Stimulated activated CD4-positive, alpha-beta T cell treated with anti-CD3 and anti-CD28 coated beads, Interleukin-1b, Interleukin-23, amount 100 ng/mL, for 48 hours (primary cell): ENCODE measurements at places on chromosomes 1 and 21.
A peak's percentile ranks its signal among the peaks of the same experiment; 100 is the strongest.

- no peak for DNase-seq
These were observed 917 bp downstream of the STX12 start for GRCh38 chr1:27773826-27774445.

- no peak for DNase-seq
These were observed 23.9 kb upstream of the SPRR2G start for GRCh38 chr1:153174624-153175023.

- DNase-seq: no peak
These were observed 19.8 kb downstream of the CCT8 start for GRCh38 chr21:29053656-29054055.

DNA sequence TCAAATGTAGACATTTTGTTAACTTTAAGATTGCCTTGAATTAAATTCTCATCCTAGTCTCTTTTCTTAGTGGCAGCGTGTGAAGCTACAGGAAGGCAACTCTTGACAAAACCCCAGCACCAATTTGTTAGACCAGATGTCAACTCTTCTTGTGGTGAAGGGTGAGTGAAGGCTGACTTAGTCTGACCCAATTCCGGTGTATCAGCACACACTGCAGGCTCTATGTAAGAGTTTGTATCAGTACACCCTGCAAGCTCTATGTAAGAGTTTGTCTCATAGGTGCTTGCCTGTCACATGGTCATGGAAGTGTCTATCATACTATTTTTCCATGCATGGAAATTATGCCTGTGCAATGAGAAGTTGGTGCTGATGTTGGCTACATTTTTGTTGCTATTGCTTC is 16.8 kb downstream of the CR2 start:
- DNase-seq: peak; percentile 7

GRCh38 chr1:29969576-29969975 is 733.3 kb downstream of the PTPRU start:
- no peak for DNase-seq

DNA sequence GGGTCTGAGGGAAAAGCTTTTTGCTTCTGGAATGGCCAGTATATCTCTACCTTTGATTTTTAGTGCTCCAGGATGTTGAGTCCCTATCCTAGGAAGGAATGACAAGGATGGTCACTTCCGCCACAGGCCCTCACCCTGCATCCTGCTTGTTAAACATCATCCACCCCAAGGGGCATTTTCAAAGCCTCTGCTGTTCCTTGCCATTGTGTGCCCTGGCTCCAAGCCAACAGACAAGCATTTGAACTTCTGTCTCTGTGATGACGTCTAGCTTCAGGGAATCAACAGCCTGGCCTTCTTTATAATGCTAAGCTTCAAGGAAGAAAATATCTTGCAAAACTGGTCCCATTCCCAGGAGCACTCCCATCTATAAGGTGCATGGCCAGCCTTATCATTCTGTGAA is 12.3 kb upstream of the JAM2 start:
- DNase-seq: no peak

DNA sequence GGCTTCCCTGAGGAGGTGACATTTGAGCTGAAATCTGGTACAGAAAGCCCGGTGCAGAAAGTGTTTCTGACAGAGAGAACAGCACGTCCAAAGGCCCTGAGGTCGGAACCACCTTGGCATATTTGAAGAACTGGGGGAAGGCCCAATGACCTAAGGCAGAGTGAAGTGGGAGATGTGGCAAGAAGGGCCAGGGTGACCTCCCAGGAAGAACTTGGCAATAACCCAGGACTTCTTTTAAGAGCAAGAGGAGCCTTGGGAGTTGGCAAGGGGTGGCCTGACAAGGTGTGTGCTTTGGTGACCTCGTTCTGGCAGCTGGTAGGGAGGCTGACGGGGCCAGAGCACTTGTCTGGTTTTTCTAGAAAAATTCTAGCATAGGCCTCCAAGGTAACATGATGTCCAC is 23.4 kb downstream of the TTC39A start:
- DNase-seq: no peak

GRCh38 chr21:45013260-45013841 is 61.0 kb upstream of the ADARB1 start:
- no peak for DNase-seq

DNA sequence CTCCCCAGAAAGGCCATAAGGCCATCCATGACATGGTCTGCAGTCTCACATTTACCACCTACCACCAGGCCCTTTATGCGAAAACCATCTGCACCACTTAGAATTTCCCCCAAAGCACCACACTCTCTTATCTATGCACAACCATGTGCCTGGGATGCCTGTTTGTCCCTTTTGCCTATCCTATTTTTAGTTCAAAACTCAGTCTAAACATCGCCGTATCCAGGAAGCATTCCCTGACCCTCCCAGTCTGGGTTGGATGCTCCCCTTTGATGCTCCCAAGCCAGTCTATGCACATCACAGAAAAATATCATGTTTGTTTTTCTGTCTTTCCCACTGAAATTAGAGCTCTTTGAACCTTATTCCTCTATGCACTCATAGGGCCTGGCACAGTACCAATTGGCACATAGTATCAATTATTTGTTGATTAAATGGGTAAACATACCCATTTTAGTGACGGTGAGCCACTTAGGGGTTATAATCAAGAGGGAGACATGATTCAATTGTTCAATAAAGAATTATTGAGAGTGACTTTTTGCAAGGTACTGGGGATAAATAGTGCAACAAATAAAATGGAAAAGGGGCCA is 6.7 kb downstream of the MPL start:
- DNase-seq: no peak

DNA sequence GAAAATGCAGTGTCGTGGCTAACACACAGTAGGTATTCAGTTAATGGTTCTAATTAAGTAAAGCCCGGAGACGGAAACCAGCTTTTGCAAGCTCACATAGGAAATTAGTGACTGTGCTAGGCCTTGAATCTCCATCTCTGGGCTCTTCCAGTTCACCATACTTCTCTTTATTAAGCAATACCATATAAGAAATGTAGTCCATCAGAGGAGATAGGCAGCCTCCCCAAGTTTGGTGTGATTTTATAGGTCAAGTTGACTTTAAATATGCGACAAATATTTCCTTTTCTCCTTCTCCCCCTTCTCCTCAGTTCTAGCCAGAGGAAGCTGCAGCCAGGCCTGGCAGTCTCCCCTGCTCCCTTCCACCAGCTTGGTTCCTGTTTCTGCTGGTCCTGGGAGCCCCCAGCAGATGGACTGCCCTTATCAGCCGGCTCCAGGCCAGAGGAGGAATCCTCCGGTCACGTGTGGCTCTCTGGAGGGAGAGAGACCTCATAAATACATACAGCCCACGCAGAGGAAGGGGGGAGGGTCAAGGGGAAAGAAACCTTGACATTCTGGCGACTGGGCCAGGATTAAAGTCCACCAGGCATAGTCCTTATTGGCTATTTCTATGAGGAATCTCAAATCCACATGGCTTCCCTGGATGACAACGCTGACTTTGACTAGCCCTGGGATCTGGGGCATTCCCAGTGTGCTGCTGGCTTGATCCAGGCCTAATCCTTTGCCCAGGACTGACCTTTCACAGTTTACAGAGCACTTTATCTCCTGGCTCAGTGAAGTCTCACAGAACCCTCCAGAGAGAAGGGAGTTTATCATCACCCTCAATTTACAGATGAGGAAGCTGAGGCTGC is 115.1 kb upstream of the JUN start:
- DNase-seq: no peak

DNA sequence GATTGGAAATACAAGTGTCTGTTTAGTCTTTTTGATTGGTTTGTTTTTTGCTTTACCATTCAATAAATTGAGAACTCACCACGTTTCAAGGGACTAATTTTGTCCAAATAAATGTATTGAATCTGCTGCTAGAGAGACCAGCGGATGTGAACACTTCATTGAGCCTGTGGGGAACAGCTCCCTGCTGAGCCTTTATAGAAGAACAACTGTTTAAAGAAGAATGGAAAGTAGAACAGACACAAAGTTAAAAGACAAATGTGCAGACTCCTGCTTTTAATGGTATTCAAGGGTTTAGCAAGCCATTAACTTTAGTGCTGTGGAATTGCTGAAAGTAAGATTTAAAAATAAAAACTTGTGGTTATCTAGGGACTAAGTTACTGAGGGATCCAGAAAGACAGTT is 817.7 kb upstream of the B3GALT2 start:
- no peak for DNase-seq

DNA sequence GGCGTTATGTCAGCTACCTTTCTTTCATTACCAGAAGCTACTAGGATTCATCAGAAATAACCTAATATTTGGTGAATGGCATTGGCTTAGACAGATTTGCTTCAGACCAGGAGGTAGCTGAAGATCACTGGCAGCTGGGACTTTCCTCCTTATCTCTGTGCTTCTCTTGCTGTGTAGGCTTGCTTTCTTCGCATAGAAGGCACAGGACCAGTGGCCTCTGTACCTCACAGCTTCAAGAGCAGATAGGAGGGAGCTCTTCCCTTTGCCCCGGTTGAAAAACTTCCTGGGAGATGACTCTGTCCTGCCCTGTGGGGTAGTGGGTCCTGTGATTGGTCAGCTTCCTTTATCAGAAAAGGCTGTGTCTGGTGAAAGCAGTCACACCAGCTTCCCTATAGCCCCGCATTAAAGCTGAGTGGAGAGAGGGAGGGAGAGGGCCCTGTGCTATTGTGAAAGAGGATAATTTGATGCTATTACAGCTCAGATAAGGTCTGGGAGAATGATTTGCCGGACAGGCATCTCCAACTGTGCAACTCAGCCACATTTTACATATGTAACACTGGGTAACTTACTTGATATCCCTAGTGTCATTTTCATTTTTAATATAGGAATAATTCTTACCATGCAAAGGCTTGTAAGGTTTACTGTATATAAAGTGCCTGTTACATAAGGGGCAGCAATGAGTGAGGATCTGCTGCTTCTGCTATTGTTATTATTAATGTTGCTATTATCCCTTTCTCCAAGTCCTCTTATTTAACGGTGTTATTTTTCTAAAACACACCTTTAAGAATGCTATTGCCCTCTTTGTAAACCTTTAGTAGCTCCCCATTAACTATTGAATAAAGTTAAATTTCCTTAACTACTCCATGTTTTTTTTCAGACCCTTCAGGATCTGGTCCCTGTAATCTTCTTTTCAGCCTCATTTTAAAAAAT is 31.6 kb downstream of the OSBPL9 start:
- DNase-seq: no peak

GRCh38 chr21:44815225-44815624 is 2.6 kb downstream of the SUMO3 start:
- DNase-seq: no peak

DNA sequence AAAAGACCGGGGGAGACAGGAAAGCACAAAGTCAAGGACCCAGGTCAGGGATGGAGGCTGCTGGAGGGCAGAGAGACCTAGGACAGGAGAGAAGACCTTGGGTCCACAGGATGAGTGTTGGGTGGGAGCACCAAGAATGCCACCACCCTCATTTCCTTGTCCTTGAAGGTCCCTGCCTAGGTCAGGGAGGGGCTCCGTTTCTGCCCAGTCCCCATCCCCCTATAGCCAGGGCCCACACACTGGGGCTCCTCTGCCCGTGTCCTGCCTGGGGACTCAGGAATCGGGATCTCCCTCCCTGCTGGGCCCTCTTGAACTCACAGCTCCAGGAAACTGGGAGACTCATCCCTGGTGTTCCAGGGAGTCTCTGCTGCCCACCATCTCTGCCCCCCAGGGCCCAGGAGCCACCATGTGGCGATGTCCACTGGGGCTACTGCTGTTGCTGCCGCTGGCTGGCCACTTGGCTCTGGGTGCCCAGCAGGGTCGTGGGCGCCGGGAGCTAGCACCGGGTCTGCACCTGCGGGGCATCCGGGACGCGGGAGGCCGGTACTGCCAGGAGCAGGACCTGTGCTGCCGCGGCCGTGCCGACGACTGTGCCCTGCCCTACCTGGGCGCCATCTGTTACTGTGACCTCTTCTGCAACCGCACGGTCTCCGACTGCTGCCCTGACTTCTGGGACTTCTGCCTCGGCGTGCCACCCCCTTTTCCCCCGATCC is 584 bp downstream of the TINAGL1 start:
- DNase-seq: no peak

- DNase-seq: no peak
These were observed 33.5 kb downstream of the ODR4 start for GRCh38 chr1:186409091-186409490.

GRCh38 chr1:79604490-79605198 is 598.1 kb upstream of the ADGRL4 start:
- DNase-seq: no peak

GRCh38 chr21:26966649-26967061 is 233 bp downstream of the ADAMTS5 start:
- DNase-seq: no peak

- no peak for DNase-seq
These were observed 145.4 kb upstream of the C8B start for GRCh38 chr1:57111175-57111574.

DNA sequence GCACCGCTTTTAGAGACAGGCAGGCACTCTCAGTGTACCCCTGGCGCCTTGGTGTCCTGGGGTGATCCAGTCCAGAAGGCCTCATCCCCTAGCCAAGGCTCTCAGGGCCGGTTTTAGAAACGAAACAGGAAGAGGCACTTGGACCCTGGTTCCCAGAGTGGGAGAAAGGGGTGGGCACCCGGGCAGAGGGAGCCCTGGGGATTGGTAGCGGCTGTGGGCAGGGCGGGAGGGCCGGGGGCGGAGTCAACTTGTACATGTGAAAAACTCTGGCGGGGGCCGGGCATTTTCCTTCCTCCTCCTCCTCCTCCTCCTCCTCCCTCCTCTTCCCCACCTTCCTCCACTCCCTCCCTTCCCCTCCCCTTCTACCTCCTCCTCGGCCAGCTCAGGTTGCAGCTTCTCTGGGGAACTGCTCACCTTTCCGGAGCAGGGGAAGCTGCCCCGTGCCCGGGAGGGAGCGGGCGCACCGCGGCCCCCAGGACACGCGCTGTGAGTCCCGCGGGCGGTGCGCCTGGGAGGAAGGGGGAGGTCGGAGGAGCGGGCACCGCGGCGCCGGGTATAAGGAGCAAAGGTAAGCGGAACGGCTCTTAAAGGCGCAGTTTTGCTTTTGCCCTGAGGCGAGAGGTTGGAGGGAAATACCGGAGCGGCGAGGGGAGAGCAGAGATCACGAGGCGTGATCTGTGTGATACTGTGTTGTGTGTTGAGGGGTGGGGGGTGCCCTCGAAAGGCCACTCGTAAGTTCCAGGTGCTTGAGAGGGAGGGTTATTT is at the start of gene CDK18:
TSS of gene CDK18 (plus strand) at position 359 of the 765 bp plus-strand sequence. CDS start 18,499 bp downstream, outside the sequence.
- DNase-seq: peak; percentile 20

GRCh38 chr21:33198346-33199099 is 31.2 kb upstream of the IFNAR2 start:
- no peak for DNase-seq

- DNase-seq: no peak
These were observed 12.2 kb downstream of the METTL13 start for GRCh38 chr1:171793636-171794035.

GRCh38 chr1:87224201-87224600 is 104.5 kb upstream of the LMO4 start:
- no peak for DNase-seq

- DNase-seq: no peak
These were observed 56.7 kb downstream of the AKT3 start for GRCh38 chr1:243793298-243793697.
